Stomach (tissue), 19 donors: ENCODE measurements at places on chromosomes 5 and 9. TPM values are rescaled to one million over a fixed set of nuclear protein-coding genes. Genes with fewer than 3 reads are reported as not detected.

Gene SAXO1
- total RNA-seq: not detected

Gene PLCXD3
- total RNA-seq: 3.5 TPM

Gene GRK6
- 16.4 TPM for total RNA-seq

Gene SMARCA2
- 67.2 TPM for total RNA-seq
